ENCODE measurements at places on chromosomes 5 and 9.

- no peak for DNase-seq
Observed at GRCh38 chr9:36153746-36154145, 15.4 kb upstream of the CCIN start.

DNA sequence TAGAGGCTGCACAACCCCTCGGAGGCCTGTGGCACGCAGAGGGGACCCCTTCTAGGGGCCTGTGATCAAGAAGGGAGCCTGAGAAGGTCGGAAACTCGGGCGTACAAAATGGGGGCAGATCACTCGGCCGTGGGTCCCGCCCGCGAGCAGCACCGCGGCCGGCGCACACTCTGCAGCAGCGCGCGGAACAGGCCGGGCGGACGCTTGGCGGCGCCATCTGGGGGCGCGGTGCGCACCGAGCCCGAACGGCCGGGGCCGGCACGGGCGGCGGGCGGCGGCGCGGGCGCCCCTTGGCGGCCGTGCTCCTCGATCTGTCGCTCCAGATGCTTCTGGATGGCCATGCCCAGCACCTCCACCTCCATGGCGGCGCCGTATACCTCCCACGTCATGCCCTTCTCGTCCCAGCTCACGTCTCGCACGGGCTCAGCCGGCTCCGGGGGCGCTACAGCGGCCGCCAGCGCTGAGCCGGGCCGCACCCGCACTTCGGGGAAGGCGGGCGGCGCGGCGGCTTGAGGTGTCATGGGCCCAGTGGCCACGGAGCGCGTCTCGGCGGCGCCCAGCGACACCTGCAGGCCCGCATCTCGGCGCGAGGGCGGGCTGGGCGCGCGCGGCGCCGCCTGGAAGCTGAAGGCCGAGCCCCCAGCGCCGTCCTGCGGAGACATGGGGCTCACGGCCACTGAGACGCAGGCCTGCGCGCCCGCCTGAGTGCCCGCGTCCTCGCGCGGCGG, 13.1 kb downstream of the GPRIN1 start:
- no peak for DNase-seq

DNA sequence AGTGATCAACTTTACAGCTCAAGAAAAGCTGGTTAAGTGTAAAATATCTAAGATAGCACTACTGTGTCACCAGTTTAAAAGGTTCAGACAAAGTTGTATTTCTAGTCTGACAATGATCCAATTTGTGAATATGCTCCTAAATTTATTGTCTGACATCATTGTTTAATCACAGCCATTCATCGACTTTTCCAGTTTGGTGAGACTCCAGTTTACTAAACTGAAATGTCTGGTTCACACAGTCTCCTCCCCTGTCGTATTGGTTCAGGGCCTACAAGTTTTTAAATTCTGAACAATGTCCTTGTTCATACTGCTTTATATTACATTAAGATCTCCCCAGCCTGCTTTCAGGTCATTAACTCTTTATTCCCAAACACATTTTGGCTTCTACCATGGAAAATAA, 161.4 kb downstream of the CHSY3 start:
- DNase-seq = no peak

- peak; percentile 85 for DNase-seq
Observed at GRCh38 chr9:127168756-127169574, 46.5 kb upstream of the ANGPTL2 start.

DNA sequence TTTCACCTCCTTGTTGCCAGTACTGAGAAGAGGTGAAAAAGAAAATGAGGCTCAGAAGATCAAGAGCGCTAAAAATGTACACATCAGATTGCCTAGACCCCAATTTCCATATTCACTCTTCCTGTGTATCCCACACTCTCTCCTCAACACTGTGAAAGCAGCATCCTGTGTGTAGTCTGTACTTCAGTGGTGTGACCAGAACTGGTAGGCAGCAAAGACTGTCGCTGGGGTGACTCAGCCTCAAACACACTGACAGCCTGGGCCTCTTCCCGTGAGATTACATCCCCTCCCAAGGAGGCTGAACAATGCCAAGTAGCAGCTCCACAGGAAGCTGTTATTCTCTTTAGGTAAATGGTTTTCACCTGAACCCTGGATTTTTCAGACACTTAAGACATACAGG, 135.5 kb downstream of the CCDC192 start:
- no peak for DNase-seq
